Erythroblast (primary cell): ENCODE measurements at places on chromosomes 1 and 21.

DNA sequence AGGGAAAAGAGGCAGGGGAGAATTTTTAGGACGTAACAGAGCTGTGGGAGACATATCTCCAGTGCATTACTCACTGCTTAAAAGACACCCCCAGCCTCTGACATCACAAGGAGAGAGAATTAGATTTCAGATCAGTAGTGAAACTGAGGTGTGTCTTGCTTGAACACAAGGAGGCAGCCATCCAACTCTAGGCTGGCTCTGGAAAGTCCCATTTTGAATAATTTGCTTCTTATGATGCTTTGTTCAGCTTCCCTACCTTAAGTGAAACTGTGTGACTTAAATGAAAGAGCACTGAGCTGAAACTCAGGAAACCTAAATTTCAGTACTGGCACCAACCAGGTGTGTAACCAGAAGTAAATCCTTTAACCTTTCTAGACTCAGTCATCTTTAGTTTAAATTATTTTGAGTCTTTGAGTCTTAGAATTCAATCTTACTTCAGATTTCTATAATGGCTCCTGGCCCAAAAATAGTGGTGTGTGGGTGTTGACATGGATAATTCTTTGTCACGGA lies 251.6 kb upstream of the SGIP1 start:
- no peak for DNase-seq

DNA sequence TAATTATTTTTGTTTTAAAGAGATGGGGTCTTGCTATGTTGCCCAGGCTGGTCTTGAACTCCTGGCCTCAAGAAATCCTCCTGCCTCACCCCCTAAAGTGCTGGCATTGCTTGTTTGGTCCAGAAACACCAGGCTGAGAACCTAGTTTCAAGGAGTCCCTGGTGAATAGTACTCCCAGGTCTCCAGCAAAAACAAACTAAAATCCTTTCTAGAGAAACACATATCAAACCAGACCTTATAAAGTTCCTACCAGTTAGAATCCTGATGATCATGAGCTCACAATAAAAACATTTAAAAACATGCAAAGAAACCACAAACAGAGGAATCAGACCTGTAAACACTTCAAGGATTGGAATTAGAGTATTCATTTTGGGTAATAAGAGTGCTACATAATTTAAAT lies 34.4 kb upstream of the PADI1 start:
- DNase-seq = no peak

DNA sequence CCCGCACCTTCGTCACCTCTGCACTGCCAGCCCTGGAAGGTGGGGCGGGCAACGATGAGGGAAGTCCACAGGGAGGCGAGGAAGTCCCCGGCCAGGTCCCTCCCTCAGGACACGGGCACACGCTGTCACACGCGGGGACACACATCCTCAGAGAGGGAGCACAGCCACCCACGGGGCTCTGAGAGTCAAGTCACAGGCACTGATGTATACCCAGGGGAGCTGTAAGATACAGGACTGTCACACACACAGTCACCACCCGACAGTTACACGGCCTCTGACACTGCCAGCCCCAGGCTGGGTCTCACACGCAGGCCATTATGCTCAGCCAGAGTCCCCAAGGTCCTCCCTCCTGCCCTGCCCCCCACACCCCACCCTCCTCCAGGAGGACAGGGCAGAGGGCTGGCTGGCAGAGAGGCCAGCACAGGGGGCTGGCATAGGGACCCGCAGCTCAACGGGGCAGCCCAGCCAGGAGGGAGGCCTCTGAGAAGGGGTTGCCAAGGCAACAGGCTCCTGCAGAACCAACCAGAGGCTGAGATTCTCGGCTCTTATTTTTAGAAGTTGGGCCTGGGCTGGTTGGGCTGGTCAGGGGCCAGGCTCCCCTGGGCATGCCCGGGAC lies 17.7 kb upstream of the ADGRB2 start:
- no peak for DNase-seq

DNA sequence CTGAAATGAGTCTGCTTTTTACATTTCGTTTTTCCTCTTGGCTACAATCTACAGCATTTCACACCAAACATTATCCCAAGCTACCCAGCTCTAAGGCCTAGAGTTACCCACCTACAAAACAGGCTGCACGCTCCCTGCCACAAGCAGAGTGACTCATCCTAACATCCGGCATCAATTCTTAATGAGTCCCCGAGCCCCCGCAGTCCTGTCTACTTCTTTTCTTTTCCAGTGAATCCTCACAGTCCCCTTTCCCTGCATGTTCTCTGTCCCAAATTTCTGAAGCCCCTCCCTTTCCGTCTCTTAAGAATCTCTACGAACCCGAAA lies 650 bp downstream of the PCNX2 start:
- no peak for DNase-seq

DNA sequence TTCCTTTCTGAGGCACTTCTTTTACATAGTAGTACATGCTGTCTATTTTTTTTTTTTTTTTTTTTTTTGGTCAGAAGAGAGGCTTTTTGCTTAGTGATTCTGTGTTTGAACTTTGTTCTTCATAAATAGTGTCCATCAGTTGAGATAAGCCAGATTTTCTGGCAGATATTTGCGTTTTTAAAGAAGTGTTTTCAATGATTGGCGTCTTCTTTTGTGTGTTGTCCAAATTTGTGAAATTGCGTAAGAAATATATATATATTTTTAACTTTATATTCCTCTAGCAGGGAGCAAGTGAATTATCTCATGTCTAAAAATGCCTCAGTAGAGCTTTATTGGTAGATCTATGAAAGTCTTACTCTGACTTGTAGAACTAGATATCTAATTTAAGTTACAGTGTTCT lies 28.3 kb downstream of the NEK7 start:
- no peak for DNase-seq

DNA sequence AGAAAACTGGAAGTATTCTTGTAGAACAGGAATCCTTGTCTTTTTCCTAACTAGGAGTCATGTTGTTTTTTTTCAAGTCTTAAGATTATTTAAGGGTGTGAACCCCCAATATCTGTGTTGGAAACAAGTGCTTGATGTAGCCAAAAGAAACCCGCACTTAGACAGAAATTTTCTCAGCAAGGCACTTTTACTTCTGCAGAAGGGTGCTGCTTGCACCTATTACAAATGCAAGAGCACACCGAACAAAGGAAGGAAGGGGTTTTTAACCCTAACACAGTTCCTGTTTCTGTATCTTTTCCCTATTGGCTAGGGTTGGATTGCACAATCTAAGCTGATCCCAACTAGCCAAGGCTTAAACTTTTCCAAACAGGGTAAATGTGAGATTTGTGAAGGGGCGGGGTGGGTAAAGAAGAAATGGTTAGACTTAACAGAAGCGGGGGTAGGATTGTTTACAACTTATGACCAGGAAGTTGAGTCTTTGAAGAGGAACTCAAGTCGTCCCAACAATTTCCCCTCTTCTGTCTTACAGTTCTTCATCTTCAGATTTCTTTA lies 75.1 kb downstream of the ZFYVE9 start:
- no peak for DNase-seq

GRCh38 chr1:52713590-52713989 lies 12.7 kb upstream of the ZYG11B start:
- no peak for DNase-seq

GRCh38 chr1:11929849-11930248 lies 3.6 kb upstream of the KIAA2013 start:
- DNase-seq = peak; percentile 61

GRCh38 chr1:231272880-231273279 lies 31.9 kb downstream of the GNPAT start:
- DNase-seq = no peak

DNA sequence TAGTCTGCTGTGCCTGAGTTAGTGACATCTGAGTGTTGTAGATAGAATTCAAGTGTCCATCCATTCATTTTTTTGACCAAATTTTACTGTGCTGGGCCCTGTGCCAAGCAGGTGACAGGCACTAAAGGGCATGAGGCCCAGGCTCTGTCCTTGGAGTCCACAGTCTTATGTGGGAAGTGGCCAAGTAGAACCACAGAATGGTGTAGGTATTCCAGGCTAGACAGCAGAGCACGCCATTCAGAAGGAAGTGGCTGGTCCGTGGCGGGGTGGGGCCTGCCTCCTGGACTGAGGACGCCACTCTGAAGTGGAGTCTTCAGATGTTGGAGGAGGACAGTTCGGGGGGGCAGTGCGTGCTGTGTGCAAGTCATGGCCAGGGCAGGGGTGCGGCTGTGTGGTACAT lies 68.9 kb upstream of the ACTL8 start:
- DNase-seq = no peak

DNA sequence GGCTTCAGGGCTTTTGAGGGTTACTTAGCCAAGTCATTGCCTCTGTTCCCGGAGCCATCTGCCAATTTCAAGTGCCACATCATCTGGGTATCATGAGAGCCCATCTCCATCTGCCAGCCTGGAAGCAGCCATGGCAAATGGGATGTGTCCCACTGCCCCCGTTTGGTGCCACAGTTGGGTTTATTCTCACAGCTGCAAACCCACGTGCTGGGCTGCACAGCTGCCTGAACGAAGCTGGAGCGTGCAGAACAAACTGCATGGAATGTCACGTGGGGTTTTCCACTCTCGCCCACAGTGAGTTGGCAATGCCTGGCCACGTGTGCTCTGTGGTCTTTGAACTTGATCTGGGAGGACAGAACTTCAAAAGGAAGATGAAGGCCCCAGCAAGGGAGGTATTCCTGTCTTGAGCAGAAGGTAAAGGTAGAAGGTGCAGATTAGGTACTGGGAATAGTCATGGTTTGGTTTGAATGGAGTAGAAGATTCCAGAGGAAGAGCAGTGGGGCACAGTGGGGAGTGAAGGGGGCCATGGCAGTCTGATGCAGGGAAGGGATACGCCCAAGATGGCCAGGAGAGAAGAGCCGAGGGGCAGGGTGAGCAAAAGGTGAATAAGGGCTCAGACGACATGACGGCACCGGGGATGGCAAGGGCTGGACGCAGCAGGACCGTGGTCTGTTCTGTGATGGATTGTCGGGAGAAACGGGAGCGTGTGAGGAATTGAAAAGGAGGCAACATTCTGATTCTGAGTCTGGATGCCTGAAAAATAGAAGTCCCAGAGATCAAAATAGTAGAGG lies 222.0 kb downstream of the KAZN start:
- DNase-seq = no peak

DNA sequence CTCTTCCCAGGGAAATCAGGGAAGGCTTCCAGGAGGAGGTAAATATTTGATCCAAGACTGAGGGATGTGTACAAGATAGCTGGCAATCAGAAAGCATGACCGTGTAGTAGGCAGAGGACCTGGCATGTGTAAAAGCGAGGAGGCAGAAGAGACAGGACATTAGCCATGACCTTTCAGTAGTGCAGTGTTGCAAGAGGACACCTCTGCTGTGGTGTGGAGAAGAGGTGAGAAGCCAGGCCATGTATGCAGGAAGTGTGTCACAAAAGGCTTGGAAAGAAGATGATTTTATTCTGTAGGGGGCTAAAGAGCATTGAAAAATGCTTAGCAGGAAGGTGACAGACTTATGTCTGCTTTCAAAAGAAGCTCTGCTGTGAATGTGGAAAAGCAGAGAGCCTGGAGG lies 381.0 kb downstream of the ZP4 start:
- DNase-seq = no peak

GRCh38 chr1:182309631-182310351 lies 81.8 kb downstream of the GLUL start:
- no peak for DNase-seq

- DNase-seq = peak; percentile 19
Measured at GRCh38 chr1:39204441-39205081, at the start of gene MACF1. MACF1 (plus strand) TSS chr1:39204695; CDS start chr1:39205023, 328 bp downstream.

GRCh38 chr1:41599912-41600311 lies 115.4 kb upstream of the EDN2 start:
- no peak for DNase-seq

DNA sequence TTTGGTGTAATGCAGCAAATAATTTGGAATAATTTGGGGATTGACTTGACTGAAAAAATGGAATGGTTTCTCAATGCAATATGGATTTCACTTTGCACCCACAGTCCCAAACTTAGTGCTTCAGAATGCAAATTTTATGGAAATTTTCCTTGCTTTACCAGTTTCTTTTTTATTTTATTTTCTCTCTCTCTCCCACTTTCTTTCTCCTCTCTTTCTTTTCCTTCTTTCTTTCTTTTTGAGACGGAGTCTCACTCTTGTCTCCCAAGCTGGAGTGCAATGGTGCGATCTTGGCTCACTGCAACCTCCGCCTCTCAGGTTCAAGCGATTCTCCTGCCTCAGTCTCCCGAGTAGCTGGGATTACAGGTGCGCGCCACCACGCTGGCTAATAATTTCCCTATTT lies 110.3 kb downstream of the KCNN3 start:
- no peak for DNase-seq

DNA sequence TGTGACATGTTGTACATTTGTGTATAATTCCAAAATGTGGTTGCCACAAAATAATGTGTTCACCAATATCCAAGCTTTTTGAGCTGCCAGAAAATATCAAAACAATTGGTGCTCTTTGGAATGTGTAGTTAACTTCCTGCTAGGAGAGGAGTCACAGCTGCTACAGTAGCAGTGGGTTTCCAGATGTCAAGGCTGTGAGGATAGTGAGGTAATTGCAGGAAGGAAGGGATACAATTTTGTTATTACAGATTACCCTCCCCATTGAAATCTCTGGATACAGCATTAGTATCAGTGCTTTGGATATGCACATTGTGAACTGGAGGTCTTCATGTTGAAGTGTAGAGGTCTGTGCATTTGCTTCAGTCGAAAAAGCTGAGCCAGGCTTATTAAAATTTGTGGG lies 253.2 kb downstream of the PTPRC start:
- DNase-seq = no peak

- no peak for DNase-seq
Measured at GRCh38 chr21:15144026-15144425, 79.2 kb upstream of the NRIP1 start.

DNA sequence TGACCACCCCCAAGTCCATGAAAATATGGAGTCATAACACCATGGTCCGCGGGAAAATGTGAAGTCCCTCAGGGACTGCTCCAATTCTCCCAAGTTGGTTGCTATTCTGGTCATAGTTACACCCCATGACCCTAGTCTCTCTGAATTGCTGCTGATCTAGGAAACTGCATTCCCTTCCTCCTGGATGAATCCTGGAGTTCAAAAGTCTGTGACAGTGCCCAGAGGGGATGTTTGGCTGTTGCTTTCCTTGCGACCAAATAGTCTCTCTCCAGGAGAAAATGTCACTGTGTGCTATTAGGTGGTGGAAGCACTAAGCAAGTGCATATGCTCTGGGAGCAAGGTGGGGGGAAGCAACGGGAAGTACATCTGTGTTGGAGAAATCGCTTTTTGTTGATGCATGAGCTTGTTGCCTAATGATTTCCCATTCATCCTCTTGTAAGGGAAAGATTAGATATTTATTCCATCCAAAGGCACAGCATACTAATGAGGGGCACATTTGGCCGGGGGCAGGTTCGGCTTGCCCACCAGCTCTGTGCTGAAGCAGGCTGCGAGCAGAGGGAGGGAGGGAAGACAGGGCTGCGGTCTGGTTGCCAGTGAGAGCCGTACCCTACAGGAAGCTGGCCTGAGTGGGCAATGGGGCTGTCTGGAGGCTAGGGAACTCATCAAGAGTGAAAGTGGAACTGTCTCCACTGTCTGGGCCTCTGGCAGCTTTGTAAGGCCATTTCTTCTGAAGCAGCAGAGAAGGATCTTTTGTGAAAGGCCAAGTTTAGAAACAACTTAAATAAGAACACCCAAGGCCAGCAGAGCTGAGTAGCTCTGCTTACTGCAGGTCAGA lies 27.2 kb downstream of the SYT6 start:
- no peak for DNase-seq
